ENCODE measurements at places on chromosomes 1 and 21. TPM values are rescaled to one million over a fixed set of nuclear protein-coding genes. Genes with fewer than 3 reads are reported as not detected.

GTF2B gene
- total RNA-seq, result 34.2 TPM

ADCY10 gene
- 0.05 TPM for total RNA-seq

PHACTR4 gene
- total RNA-seq, result 19.5 TPM

VANGL1 gene
- 4.4 TPM for total RNA-seq

C1orf116 gene
- not detected for total RNA-seq

HRNR gene
- total RNA-seq, result not detected

PIGV gene
- total RNA-seq, result 15.3 TPM

DIO1 gene
- total RNA-seq, result not detected
